ENCODE measurements at places on chromosomes 12 and 14.

- no peak for DNase-seq
Observed at GRCh38 chr12:123094349-123095077, 56.4 kb downstream of the PITPNM2 start.

- no peak for DNase-seq
Observed at GRCh38 chr14:60651796-60652673, 2.8 kb upstream of the SIX1 start.

GRCh38 chr12:51630986-51631385, 40.0 kb downstream of the SCN8A start:
- DNase-seq, result no peak

DNA sequence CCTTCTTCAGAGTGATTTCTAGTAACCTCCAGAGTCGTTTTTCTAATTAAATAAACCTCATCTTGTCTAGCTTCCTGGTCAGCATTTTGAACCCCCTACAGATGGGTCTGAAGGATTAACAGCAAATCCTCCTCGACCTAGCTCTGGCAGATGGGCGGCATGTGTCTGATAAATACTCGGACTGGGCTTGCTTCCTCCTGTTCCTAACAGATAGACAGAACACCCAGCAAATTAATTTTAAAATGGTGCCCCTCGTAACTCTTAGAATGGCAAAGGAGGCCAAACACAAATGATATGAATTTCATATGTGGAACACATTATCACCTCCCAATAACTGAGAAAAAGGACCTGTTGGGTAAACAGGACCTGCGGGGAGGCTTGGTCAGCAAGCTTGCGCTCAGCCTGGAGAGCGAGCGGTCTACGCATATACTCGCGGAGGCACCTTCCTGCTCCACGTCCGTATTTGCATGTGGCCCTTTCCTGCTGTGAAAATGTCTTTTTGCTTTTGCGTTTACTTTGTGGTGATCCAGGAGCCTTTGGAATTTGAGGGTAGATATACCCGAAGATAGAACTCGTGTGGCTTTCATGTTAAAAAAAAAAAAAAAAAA, 79.6 kb downstream of the OTX2 start:
- no peak for DNase-seq

GRCh38 chr14:55170526-55170925, 20.9 kb downstream of the DLGAP5 start:
- DNase-seq, result no peak

DNA sequence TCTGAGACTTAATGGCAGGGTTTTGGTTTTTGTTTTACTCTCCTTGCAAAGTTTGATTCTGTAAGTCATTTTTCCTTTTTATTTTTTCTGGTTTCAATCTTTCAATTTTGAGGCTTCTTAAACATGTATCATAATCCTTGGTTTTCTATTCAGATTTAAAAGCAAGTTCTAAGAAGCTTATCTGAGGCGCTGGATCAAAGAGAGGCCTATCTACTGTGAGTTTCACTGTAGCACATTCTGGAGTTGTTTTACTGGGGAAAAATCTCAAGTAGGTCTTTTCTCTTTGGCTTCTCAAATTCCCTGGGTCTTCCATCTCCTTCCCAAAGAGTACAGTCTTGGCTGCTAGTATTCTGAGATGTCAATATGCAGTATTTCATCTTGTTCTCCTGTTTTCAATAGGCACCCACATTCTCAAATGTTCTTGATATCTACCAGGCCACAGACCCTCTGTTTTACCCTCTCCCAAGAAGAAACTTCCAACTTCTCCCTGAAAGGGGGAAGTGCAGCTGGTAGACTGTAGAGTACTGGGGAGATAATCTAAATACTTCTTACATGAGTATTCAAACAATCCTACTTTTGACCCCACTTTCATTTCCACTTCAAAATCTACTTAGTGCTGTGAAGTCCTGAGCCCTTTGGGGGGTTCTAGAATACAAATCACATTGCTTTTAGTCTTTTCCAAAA, 10.9 kb upstream of the CATSPERB start:
- DNase-seq, result no peak

- DNase-seq, result no peak
Observed at GRCh38 chr14:99274346-99275221, 2.6 kb upstream of the BCL11B start.

DNA sequence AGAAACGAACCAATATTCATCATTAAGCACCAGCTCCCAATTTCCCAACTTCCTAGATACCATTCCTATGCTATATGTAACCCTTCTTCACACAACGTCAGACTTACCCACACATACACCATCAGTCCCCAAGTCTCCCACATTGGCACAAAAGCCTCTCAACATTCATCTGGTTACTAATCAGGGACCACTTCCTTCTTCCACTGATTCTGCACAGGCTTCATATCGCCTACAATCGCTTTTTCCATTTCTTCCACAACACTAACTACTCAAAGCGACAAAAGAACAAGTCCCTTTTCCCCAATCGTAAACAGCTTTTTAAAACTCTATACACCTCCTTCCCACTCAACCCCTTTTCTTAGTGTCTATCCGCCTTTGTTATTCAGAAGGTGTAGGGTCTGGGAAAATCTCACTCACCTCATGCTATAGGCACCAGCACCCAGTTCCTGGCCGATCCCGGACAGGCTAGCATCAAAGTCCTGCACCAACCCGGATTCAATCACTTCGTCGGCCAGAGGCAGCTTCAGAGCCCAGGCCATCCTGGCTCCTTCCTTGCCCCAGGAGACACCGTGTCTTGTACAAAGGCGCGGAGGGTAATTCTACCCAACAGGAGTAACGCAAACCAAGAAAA, 936 bp downstream of the TFCP2 start:
- no peak for DNase-seq

DNA sequence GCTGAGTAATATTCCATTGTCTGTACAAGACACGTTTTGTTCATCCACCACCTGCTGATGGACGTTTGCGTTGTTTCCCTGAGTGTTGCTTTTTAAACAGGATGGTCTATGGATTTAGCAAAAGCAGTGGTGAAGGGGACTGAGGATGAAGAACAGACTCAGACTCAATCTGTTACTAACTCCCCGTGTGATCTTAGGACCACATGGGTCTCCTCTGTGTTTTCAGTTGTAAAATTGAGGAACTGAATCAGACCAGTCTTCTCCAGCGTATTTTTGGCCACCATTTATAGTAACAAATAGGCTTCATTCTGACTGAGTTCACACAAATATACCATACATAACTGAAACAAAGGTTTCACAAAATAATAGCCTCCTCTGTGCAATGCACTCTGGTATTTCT, 85.6 kb downstream of the FOXN3 start:
- no peak for DNase-seq

GRCh38 chr12:92426332-92426731, 276.5 kb upstream of the PLEKHG7 start:
- DNase-seq, result no peak

- no peak for DNase-seq
Observed at GRCh38 chr12:45827974-45828373, 98.5 kb downstream of the ARID2 start.

DNA sequence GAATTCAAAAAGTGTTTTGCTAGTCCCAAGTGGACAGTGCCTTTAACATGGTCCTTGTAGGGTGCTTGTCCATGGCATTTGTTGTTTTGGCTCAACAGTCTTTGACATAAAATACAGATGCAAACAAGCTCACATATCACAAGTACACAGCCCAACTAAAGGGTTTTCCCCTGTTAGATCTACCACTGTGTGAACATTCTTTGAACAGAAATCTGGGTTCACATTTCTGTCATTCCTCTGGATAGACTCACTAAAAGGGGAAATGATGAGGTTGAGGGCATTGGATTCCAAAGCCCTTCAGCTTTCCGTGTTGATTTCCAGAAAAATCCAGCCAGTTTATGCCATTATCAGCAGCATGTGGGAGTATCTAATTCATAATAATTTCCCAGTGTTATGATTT, 54.1 kb downstream of the EP400 start:
- no peak for DNase-seq

DNA sequence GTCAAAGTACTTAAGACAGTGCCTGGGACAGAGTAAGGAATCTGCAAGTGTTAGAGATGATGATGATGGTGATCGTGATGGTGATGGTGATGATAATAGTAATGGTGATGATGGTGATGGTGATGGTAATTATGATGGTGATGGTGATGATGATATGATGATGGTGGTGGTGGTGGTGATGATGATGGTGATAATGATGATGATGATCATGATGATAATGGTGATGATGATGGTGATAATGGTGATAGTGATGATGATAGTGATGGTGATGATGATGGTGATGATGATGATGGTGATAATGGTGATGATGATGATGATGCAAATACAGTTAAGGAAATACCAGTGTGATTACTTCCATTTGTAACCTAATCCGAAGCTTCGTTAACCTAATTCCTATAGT, 5.2 kb upstream of the TMEM132C start:
- DNase-seq, result no peak

DNA sequence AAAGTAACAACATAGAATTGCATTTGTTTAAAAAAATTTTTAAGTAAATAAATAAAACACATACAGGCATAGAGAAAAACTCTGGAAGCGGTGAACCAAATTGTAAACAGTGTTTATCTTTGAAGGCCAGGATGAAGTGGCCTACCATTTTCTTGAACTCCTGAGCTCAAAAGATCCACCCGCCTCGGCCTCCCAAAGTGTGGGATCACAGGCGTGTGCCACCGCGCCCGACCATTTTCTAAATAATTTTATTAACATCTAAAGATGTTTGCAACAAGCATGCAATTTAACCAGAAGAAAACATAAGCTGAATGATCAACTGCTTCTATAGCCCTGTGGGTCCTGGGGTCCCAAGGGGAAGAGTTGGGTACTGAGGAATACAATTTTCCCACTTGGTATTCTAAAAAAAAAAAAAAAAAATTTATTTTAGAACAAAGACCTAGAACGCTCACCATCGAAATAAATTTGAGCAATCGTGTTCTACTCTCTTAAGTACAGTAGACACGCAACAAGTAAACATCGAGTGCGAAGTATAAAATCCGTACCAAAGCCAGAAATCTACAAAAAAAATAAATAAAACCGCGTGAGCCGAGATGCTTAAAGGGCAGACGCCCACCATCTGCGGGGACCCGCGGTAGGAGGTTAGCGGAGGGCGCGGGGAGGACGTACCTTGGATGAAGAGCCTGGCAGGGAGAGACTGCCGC, 484 bp downstream of the MIS18BP1 start:
- DNase-seq, result no peak

DNA sequence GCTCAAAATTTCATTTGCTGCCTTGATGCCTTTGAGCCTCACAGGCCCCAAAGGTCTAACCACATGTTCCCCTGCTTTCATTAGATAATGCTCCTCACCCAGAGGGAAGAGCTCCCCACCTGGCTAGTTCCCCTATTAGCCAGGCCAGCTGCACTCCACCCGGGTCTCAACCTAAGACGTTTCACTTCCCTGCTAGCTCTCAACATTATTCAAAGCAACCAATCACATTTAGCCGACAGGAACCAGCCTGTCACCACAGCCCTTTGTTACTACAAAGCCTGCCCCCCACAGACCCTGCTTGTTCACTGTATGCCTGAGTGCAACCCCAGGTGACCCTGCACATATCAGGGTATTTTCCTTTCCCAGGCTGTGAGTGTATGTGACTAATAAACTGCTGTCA, 78.6 kb downstream of the SLC15A5 start:
- DNase-seq, result no peak

GRCh38 chr12:75337905-75338304, 3.4 kb downstream of the GLIPR1L1 start:
- DNase-seq, result no peak

GRCh38 chr14:64701660-64702059, 2.6 kb upstream of the PLEKHG3 start:
- DNase-seq, result no peak

- DNase-seq, result no peak
Observed at GRCh38 chr12:97767347-97767746, 304.7 kb downstream of the RMST start.

- peak; percentile 2 for DNase-seq
Observed at GRCh38 chr12:109053382-109054123, 1.2 kb downstream of the USP30 start.

- no peak for DNase-seq
Observed at GRCh38 chr14:94921456-94921855, 151.5 kb upstream of the GSC start.

Data from stimulated activated CD4-positive, alpha-beta T cell treated with anti-CD3 and anti-CD28 coated beads, TNF-alpha, amount 100 ng/mL, for 4 hours (primary cell).